ENCODE measurements at places on chromosomes 7 and 10.

DNA sequence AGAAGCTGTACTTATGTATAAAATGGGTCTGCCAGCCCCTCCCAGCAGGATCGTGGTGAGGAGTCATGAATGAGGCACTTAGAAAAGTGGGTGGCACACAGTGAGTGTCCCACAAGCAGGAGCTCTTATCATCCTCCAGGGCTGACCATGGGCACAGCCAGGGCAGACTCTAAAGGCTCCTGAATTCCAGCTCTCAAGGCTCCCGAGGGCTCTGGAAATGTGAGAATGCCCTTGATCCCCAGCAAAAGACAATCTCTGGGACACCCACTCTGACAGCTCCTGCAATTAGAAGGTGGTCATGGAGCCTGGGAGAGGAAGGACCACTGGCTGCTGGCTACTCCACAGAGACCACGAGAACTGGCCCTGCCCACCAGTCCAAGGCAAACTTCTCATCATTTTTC, 1.6 kb downstream of the VSTM4 start:
- DNase-seq: no peak

DNA sequence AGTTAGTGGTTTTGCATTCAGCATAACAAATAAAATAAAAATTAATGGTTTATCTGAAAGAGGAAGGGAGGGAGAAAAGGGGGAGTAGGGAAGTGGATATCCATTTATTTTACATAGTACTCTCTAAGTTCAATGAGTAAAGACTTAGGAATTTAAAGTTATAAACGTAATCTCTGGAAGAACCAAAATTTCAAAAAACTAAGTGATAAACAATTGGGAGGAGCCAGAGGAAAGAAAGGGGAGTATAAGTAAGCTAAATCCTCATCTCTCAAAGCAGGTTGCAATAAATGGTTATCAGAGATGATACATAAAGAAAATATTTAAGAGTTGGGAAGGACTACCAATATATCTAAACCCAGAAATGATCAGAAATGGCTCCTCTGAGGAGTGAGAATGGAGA, 46.4 kb downstream of the ANK3 start:
- no peak for DNase-seq

DNA sequence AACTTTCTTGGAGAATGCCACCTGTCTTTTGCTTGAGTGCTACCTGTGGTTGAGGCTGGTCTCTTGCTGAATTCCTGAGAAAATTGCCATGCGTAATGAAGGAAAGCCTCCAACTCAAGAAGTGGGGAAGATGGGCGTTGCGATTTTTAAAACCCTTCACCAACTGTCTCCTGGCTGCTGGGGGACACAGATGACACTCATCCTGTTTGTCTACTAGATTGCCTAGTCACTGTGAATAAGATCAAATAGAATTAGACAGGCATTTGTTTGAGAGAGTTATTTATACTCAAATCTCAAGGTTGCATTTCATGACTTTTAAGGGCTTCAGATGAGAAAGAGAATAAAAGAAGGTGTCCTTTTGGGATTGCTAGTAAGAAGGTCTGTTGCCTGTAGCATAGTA, 84.3 kb upstream of the MTPN start:
- DNase-seq: no peak

DNA sequence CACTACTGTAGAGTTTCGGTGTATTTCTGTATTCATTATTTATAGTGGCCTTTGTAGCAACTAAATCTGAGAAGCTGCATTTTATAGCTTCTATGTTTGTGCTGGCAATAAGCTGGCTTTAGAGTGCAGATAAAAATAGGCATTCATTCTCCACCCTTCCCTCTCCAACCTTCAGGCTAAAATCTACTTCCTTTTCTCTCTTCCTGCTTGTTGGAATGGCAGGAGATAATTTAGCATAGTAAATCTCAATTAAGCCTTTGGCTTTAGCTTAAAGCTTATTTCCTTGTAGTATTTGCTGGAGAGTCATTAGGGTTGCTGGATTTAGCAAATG, 58.5 kb downstream of the CPVL start:
- DNase-seq: no peak

DNA sequence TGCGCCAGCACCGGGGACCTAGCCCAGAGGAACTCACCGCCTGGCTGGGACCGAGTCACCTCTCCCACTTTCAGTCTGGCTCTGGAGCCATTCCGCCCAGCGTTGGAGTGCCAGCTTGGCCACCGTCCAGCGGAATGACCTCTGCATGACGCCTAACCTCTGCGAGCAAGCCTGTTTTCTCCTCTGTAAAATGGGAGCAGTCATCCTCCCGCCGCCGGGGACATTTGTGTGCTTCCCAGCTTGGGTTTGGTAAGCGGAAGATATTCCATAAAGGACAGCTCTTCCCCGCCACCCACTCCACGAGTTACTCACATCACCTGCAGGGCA, 1.3 kb upstream of the ZCCHC24 start:
- DNase-seq: no peak

DNA sequence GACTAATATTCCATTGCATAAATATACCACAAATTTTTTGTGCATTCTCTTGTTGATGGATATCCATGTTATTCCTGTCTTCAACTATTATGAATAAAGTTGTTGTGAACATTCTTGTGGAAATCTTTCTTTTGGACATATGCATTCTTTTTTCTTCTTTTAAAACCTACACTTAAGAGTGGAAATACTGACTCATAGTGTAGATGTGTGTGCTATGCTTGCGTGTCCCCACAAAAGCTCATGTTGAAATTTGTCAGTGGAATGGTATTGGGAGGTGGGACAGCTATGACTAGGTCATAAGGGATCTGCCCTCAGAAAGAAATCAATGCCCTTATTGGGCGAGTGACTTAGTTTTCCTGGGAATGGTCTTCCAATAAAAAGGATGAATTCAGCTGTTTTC, 203.6 kb upstream of the PRSS58 start:
- no peak for DNase-seq

DNA sequence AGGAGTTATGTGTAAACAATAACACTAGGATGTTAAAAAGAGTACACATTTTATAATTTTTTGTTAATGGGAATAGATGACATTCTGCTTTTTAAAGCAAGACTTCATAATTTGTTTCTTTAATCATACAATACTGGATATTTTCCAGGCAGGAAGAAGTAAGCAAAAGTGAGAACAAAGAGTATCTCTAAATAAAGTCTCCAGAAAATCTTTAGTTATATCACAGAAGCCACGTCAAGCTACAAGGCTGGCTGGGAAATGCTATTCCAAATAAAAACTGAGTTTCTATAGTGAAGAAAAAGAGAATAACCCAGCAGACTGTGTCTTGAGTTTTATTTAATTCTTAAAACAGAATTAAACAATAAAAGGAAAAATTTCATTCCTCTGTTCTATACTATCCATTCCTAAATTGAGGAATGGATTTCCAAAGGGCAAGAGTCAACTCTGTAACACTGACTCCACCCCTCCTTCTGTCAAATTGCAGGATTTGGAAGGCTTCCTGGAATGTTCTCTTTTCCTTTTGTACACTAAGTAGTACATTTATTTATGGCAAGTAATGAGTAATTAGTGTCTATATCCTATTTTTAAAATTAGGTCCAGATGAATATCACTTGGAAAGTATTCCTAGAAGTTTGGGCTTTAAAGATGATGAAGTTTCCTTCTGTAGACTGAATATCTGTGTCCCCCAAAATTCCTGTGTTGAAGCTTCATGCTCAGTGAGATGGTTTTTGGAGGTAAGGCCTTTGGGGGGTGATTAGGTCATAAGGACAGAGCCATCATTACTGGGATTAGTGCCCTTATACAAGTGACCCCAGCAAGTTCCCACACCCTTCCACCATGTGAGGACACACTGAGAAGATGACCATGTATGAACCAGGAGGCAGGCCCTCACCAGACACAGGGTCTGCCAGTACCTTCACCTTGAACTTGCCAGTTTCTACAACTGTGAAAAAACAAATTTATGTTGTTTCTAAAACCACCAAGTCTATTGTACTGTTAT, 290.9 kb downstream of the CRPPA start:
- DNase-seq: no peak

DNA sequence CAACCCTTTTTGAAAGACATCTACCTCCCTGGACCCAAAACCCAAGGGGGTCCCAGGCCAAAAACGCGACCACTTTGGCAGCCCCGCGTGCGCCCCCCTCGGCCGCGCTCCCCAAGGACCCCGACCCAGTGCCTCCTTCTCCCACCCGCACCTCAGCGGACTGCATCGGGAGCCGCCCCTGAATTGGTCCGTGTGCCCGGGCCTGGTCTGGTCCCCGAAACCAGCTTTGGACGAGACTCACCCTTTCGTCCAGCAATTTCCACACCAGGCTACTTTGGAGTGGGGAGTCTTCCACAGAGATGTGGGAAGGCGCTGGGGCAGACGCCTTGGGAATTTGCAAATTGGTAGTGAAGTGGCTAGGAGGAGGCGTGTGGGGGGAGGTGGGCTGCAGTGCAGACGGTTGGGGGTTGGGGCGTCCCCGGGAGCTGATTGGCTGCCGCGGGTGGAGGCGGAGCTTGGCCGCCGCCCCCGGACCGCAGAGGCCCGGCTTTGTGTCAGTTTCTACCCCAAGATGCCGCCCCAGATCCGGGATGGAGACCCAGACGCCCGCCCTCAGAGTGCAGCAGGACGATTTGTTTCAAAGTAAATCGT, 16.9 kb downstream of the TCAF1 start:
- peak; percentile 40 for DNase-seq

GRCh38 chr7:132614428-132615318, 38.4 kb upstream of the PLXNA4 start:
- no peak for DNase-seq

DNA sequence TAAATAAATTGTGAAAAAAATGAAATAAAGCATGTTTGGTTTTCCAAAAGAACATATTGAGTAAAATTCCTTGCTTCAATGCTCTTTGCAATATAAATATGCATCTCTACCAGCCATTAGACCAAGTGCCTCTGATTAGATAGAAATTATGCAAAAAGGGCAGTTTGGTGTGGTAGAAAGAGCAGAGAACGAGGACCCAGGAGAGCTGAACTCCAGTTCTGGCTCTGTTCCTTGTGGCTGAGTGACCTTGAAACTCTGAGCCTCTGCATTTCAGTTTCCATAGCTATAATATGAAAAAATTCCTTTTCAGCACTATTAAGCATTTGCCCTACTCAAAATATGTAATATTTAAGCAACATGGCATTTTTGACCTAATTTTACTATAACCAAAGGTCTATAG, 36.5 kb downstream of the COL1A2 start:
- no peak for DNase-seq

DNA sequence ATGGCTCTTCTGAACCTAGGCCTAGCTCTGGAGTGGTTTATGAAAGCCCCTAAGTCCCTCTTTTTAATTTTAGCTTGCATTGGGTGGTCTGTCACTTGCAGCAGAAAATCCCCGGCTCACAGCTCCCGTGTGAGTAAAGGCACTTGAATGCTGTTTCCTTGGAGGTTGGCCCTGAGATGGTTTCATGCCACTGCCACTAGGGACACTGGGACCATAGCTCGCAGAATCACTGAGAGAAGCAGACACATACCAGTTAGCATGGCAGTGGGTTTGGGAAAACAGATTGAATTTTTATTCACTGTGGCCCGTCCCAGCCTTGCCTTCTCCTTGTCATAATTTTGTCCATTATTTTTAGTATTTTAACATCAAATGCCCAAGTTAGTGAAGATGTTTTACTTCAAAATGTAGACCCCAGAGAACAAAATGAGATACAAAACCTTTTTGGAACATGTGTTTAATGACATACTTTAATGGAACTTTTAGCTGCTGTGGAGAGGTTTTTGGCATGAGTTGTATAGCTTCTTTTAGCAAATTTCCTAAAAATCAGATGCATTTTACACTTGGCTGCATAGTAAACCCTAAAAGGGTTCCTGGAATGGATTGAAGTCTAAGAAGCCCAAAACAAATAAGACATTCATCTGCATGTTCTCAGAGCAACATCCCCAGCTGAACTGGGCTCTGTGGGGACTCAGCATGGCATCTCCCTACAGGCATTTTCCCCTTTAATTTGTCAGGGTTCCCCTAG, 259.7 kb upstream of the PITRM1 start:
- no peak for DNase-seq

DNA sequence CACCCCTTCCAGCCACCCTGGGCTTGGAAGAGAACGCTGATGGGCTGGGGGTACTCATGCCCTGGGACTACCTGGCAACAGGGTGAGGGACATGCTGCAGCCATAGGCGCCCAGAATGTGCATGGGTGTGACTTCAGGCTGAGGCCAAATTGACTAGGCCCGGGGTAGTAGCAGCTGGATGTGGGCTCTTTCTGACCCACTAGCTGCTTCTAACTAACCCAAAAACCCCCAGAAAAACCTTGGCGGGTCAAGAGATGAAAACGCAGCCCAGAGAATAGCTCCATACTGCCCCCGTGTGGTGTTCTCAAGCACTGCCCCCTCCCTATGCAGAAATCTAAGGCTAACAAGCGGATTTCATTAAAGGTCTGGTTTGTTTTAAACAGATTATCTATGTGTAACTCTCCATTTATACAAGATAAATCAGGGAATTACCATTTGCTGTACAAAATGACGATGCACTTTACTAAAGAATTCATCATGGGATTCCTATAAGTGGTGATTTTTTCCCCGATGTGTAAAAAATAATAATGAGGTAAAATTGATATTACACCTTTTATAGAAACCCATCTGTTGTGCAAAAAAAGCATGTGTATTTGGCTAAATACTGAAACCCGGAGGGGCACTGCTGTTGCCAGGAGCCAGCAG, 4.2 kb downstream of the SMARCD3 start:
- peak; percentile 33 for DNase-seq

DNA sequence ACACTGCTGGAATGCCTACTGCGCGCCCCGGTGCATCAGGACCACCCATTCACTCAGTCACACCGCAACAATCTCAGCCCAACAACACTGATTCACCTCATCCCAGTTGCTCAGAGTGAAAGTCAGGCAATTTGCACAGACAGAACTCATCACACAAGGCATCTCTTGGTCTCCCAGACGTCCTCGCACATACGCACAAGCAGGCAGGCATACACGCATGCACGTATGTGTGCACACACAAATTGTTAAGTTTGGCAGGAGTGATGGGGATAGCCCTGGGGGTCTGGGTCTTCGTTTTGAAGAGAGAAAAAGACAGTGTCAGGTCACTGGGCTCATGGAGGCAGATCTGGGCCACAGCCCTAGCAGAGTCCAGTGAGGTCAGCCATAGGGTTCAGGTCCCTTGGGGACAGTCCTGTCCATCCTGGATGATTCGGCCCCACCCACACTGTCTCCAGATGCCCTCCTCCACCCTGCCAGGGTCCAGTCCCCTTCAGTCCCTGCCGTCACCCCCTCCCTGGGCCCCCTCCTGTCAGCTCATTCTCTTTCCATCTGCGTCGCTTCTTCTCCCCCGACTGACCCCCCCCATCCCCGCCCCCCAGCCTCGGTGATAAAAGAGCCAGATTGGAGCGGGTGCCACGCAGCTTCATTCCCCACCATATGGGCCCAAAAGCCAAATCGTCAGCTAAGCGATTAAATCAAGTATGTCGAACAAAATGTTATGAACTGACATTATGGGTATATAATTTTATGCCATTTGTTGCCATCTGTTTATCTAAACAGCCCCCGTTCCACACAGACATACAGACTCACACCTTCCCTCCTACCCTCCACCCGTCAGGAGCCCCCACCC, 48.5 kb upstream of the SLF2 start:
- DNase-seq: no peak

- DNase-seq: peak; percentile 13
Measured at GRCh38 chr10:13707156-13707881, 120.6 kb downstream of the PRPF18 start.

- DNase-seq: no peak
Measured at GRCh38 chr7:104196161-104196560, 11.7 kb downstream of the ORC5 start.

Data from DMS79 treated with DMSO at 0.1 percent for 48 hours (cell line).